Smooth muscle cell of the brain vasculature (primary cell): ENCODE measurements at places on chromosomes 12 and 14.

DNA sequence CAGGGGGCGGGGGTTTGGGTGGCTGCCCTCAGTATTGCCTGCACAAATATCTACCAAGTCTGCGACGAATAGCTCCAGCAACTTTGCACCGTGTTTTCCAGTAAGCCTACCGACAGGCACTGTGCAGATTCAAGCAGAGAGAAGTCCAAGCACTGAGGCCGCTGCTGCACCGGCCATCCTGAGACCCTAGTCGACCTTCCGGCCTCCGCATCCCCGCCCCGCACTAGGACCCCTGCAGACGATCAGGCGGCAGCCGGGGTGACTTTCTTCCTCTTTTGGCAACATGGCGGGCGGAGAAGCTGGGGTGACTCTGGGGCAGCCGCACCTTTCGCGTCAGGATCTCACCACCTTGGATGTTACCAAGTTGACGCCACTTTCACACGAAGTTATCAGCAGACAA, at the start of gene EIF2S3B:
Gene EIF2S3B (plus strand): TSS at position 271 of the 400 bp plus-strand sequence. CDS start 13 bp downstream, at position 284.
- DNase-seq = no peak

- DNase-seq = no peak
These were observed 54.1 kb downstream of the CEP83 start for GRCh38 chr12:94405413-94406116.

GRCh38 chr14:51677266-51677665, 25.6 kb downstream of the FRMD6 start:
- no peak for DNase-seq

- no peak for DNase-seq
These were observed 92.0 kb downstream of the NCOR2 start for GRCh38 chr12:124475295-124476010.

DNA sequence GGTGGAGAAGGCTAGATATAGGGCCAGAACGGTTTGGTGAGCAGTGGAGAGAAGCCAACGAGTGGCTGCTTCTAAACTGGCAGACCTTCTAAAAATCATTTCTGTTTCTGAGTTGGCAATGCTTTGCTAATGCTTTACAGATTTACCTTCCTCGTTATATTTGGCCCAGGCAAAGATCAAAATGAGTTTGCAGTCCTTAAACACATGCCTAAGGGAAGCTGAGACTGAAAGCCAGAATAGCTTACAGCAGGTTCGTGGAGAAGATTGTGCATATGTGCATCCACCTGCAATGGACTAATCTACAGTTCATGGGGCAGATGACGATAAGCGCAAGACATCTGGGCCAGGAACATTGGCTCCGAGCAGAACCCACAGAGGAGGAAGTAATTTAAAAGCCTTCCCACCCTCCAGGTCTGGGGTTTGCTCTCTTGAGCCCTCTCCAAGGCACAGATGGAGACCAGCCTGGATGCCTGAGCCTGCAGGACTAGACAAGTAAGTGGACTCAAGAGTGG, 99.4 kb downstream of the NINJ2 start:
- DNase-seq = no peak

- DNase-seq = no peak
These were observed 123.9 kb downstream of the RFLNA start for GRCh38 chr12:124418791-124419190.

GRCh38 chr14:76924371-76925096, 98.3 kb downstream of the LRRC74A start:
- no peak for DNase-seq

DNA sequence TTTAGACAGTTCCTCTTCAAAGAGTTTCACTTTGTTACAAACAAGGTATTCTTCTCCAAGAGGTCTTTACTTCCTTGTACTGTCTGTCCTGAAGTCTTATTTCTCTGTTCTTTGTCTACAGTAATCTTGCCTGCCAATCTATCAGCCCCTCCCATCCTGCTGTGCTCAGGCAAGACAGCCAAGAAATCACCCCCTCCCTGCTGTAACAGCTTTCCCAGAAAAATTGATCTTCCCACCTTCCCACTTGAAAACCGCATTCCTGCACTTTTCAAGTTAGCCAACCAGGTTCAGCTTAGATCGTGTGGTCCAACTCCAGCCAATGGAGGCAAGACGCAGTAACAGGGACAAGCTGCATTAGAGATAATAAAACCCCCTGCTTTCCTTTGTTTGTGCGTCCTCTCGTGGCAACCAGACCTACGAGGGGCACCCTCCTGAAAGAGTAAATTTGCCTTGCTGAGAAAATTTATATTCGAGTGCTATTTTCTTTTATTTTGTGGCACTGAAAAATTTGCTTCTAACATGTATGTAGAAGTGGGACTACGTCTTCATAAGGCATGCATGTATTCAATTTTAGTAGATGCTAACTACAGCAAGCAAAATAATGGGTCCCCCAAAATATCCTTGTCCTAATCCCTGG, 46.5 kb upstream of the ESR2 start:
- DNase-seq = no peak

- no peak for DNase-seq
These were observed 21.9 kb upstream of the CLMN start for GRCh38 chr14:95341564-95341963.

- DNase-seq = no peak
These were observed 280.4 kb downstream of the AEBP2 start for GRCh38 chr12:19719672-19720071.

- no peak for DNase-seq
These were observed at the start of gene ADAMTS20 for GRCh38 chr12:43551971-43552559. Gene ADAMTS20 (minus strand): TSS chr12:43552203. CDS start chr12:43551921, 282 bp downstream.

DNA sequence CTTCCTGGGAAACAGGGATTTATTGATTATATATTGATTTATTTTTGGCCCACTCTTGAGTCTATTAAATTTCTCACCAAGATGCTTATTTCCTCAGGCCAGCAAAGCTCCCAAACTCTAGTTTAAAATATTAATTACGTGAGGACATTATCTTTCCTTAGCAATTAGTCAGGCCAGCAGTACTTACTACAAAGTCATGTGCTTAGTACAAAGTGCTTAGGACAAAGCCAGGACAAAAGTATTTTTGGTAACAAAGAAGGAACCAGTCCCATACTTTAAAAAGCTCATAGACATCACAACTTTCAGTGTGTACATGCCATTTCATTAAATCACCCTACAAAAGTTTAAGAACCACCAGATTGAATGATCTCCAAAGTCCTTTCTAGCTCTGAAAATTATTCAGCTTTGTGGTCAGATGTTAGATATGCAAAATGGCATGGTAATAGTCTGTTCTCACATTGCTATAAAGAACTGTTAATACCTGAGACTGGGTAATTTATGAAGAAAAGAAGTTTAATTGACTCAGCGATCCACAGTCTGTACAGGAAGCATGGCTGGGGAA, 94.7 kb upstream of the PWP1 start:
- DNase-seq = no peak

DNA sequence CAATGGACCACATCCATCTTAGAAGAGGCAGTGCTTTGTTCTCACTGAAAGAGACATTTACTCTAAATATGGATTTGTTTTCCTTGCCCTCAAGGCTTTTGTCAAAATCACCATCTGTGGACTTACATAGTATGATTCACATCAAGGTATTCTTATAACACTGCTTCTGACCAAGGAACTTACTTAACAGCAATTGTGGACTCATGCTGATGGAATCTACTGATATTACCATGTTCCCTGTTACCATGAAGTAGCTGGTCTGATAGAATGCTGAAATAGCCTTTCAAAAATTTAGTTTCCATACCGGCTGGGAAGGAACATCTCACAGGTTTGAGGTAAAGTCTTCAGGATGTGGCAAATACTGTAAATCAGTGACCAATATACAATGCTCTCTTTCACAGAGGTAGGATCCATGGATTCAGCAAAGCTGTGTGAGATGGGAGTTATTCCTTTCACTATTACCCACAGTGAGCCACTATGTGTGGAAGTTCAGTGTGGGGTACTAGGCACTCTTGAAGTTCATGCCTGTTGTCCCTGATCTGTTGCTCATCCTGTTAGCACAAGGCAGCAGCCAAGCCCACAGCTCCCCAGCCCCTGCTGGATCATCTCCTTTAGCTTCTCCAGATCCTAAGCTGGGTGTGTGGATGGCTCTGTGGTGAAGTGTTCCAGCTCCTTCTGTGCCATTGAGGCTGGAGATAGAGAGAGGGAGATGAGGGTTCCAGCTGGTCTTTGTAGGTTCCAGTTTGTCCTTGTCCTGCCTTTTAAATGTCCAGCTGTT, 126.4 kb downstream of the ATP23 start:
- DNase-seq = no peak

GRCh38 chr14:51240804-51241380, 845 bp downstream of the TMX1 start:
- DNase-seq = no peak

DNA sequence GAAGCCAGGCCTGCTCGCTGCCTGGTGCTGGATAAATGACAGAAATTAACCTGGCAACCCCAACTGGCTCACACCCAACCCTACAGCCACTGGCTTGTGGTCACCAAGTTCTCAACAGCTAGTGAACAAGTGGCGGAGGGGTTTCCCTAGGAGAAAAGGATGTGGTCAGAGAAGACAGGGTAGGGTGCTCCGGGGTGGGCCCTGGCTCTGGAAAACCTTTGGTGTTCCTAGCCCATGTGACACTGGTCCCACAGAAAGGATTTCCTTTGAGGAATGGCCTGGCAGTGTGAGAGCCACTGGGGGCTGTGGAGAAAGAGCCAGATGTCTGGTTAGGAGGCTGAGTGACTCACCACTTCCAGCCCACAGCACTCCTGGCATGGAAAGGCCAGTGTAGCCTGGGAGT, 8.7 kb downstream of the SYNE3 start:
- no peak for DNase-seq

DNA sequence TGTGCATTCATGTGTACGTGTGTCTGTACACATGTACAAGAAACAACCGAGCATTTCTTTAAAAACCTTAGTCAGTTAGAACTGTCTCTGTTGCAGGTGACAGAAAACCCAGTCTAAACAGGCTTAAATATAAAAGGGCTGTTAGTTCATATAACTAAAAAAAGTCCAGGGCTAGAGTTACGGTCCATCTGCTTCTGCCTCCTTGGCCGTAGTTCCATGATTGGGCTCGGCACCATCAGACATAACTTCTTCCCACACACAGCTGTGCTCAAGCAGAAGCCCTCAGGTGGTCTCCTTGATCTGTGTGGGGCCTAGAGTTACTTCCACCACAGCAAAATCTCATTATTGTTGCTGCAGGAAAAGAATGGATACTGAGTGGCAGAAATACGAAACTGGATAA, 34.6 kb downstream of the CKB start:
- no peak for DNase-seq

DNA sequence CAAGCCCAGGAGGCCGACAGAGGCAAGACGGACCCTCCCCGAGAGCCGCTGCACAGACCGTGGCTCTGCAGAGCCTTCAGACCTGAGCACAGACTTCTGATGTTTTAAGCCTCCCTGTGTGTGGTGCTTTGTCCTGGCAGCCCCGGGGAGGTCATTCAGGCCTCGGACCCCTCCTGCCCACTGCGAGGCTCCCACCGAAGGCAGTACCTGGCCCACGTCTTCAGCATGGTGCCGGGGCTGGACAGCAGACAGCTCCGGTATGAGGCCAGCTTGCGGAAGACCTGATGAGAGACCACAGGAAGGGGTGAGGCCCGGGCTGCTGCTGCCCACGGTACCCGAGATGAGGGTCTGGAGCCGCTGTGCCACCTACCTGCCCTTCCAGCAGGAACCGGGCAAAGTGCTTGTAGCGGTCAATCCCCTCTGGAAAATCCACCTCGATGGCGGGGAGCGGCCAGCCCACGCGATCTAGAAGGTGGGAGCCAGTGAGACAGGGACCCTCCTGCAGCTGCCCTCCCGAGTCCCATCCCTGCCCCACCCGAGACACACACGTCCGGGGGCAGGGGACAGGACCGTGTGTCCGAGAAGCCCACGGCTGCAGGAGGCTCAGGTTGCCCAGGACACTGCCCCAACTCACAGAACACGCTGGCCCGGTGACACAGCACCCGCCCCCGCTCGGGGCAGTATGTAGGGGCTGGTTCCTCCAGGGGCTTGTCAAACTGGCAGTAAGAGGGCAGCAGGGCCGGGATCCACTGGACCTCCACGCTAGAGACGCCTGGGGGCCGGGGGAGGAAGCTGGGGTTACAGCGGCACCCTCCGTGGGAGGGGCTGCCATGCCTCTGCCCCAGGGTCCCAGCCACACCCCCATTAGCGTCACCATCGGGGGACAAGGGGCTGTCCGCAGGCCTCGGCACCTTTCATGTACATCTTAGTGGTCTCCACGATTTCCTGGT, 35.6 kb upstream of the UBC start:
- no peak for DNase-seq

DNA sequence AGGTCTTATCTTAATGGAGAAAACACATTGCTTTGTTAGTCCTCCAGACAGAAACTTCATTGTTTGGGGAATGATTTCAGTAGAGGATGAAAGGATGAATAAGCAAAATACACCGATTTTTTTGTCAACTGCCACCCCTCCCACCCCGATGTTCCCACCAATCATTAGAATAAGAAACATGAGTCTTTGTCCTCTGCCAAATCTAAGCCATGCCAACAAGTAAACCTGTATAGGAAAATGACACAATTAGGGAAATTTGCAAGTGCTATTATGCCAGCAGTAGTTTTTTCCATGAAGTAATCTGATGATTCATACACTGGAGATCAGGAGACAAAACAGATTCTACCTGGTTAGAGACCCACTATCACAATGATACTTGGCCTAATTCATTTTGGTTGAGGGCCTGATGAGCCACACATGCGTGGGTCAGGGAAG, 35.9 kb downstream of the FLRT2 start:
- DNase-seq = no peak

DNA sequence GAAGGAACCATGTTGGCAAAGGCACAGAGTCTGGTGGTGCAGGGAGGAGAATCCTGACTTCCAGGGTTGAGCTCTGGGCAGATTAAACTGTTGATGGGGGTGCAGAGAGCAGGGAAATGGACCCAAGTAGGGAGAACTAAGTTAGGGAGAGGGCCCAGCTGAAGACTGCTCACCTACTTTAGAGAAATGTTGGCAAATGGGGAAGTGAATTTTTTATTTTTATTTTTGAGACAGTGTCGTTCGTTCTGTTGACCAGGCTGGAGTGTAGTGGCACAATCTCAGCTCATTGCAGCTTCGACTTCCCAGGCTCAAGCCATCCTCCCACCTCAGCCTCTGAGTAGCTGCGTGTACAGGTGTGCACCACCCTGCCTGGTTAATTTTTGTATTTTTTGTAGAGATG, 32.1 kb upstream of the TUBA1A start:
- DNase-seq = no peak

- no peak for DNase-seq
These were observed 126.6 kb downstream of the PPM1H start for GRCh38 chr12:62808166-62808879.

DNA sequence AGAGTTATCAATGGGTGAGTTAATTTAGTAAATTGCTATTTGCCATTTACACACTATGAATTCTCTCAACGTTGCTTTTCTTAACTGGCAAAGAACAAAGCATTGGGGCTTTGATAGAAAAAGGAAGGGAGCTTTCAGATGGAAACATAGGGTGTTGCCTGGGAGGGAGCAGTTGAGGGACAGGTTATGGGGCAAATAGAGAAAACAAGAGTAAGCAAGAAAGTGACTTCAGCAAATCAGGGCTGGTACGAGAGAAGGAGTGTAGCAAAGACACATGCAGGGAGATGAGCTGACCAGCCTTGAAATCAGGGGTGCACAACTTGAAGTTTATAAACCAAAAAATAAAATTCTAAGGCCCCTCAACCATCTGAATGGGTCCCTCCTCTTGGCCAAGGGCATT, 15.7 kb downstream of the ESR2 start:
- no peak for DNase-seq
